Bladder microvascular endothelial cell (primary cell): ENCODE measurements at places on chromosomes 2 and 18. TPM values are rescaled to one million over a fixed set of nuclear protein-coding genes. Genes with fewer than 3 reads are reported as not detected.

The DYSF gene
- 166 and 175 TPM in 2 replicates for total RNA-seq

The INPP5D gene
- total RNA-seq: 15.9 and 37.7 TPM in 2 replicates

The AGXT gene
- total RNA-seq: under 0.01 TPM in 1 of 2 replicates, not detected in the other

The CRYGD gene
- total RNA-seq: not detected in 2 replicates

The CNOT9 gene
- 32.7 and 54.7 TPM in 2 replicates for total RNA-seq

The LAPTM4A gene
- total RNA-seq: 76.3 and 170 TPM in 2 replicates

The KCMF1 gene
- 21.9 and 98.9 TPM in 2 replicates for total RNA-seq

The GPN1 gene
- total RNA-seq: 30.9 and 43.2 TPM in 2 replicates

The EMILIN1 gene
- total RNA-seq: 2.3 and 49.0 TPM in 2 replicates

The RAB27B gene
- total RNA-seq: under 0.01 TPM in 1 of 2 replicates, not detected in the other

The RNF144A gene
- 13.3 and 13.9 TPM in 2 replicates for total RNA-seq

The IL36B gene
- not detected in 2 replicates for total RNA-seq

The C2orf92 gene
- total RNA-seq: 0.97 and 4.0 TPM in 2 replicates

The C2orf80 gene
- not detected in 2 replicates for total RNA-seq

The CCBE1 gene
- 0.49 and 1.2 TPM in 2 replicates for total RNA-seq

The ADNP2 gene
- total RNA-seq: 8.3 and 13.6 TPM in 2 replicates

The RGPD4 gene
- not detected in 2 replicates for total RNA-seq

The GPR55 gene
- not detected in 2 replicates for total RNA-seq

The TRIM54 gene
- total RNA-seq: 3.1 TPM in 1 of 2 replicates, not detected in the other

The ABCG5 gene
- not detected in 2 replicates for total RNA-seq

The LAMA3 gene
- total RNA-seq: 12.6 TPM in 2 replicates

The AGFG1 gene
- 18.6 and 59.1 TPM in 2 replicates for total RNA-seq

The EFHD1 gene
- total RNA-seq: 0.06 and 0.16 TPM in 2 replicates
